Stimulated activated CD4-positive, alpha-beta T cell treated with anti-CD3 and anti-CD28 coated beads, Interleukin-12 subunit alpha, Interleukin-12 subunit beta, amount 100 ng/mL, for 4 hours (primary cell): ENCODE measurements at places on chromosomes 6 and 20.

- no peak for DNase-seq
Observed at GRCh38 chr6:141641406-141641805, 491.3 kb upstream of the GJE1 start.

DNA sequence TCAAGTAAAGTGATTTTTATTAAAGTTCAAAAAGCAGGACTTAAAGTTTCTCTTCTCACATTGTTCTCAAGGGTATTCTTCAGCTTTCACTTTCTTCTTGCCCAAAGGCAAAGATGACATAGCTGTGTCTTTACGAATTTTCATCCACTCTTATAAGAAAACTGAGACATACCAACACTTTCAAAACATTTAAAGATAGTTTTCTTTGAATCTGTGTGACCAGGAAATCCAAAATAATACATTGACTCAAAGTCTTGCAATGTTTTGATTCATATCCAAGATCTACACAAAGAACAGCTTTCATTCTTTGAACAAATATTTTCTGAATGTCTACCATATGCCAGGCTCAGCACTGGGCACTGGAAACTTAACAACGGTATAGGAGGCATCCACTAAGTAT, 117.9 kb downstream of the SIM1 start:
- no peak for DNase-seq

GRCh38 chr6:41937861-41938574, 3.6 kb downstream of the CCND3 start:
- DNase-seq: no peak

- no peak for DNase-seq
Observed at GRCh38 chr20:63740070-63740626, 572 bp downstream of the SLC2A4RG start.

- DNase-seq: no peak
Observed at GRCh38 chr6:18326001-18326400, 61.1 kb upstream of the RNF144B start.

- DNase-seq: no peak
Observed at GRCh38 chr6:42419490-42420280, 32.0 kb downstream of the TRERF1 start.

- DNase-seq: no peak
Observed at GRCh38 chr6:85417336-85417735, 32.5 kb upstream of the NT5E start.

DNA sequence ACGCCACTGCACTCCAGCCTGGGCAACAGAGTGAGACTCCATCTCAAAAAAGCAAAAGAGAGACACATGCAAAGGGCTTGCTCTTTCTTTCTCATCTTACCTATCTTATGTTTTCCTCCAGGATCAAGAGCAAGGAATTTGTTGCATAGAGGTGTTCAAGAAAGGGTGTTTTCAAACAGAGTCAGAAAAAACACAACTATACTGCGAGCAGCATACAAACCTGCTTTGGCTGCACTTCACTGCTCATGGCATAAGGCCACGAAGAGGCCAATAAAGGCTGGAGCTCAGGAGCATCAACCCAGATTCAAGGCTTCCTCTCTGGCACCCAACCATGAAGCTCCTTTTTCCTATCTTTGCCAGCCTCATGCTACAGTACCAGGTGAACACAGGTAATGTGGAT, at the start of gene DEFB129:
DEFB129 (plus strand) TSS at position 301 of the 400 bp plus-strand sequence; CDS start at position 332, 31 bp downstream.
- no peak for DNase-seq

DNA sequence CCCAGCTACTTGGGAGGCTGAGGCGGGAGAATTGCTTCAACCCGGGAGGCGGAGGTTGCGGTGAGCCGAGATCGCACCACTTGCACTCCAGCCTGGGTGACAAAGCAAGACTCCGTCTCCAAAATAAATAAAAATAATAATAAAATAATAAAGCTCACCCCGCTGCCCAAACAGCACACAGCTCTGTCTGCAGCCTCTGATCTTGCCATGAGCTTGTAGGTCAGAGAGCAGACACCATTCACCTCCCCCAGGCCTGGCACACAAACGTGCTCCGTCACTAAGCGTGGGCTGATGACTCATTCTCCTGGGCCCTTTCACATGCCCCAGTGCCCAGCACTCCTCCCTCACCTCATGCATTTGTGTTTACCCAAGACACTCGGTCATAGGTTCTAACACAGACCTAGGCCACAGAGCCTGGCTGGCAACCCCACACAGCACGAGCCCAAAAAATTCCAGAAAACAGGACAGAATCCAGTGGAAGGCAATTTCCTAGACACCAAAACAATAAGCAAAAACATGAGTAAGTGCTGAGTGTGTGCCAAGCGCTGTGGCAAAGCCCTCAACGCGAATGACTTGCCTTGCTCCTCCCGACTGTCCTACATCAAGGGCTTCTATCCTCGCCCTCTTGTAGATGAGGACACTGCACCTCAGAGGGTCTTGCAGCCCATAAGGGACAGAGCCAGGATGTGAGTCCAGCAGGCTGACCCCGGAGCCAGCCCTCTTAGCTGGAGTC, 18.0 kb downstream of the ATP9A start:
- DNase-seq: peak; percentile 12

- DNase-seq: no peak
Observed at GRCh38 chr20:43189554-43190331, at the start of gene PTPRT. TSS of gene PTPRT (minus strand) at chr20:43189906. CDS start at chr20:43189733, 173 bp downstream.

DNA sequence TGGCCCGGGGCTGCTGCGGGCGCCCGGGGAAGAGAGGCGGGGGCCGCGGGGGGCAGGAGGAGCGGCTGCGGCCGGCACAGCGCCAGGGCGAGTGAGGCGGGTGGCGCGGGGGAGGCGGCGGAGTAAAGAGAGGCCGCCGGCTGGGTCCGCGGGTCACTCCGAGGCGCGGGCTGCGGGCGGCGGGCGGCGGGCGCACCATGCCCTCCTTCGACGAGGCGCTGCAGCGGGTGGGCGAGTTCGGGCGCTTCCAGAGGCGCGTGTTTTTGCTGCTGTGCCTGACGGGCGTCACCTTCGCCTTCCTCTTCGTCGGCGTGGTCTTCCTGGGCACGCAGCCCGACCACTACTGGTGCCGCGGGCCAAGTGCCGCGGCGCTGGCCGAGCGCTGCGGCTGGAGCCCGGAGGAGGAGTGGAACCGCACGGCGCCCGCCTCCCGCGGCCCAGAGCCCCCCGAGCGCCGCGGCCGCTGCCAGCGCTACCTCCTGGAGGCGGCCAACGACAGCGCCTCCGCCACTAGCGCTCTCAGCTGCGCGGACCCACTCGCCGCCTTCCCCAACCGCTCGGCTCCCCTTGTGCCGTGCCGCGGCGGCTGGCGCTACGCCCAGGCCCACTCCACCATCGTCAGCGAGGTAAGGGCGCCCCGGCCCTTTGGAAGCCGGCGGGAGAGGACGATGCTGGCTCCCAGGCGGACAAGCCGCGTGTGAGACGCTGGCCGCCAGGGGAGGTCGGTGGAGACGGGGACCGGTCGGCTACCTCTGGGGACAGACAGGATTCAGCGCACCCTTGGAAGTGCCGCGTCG, at the start of gene SLC22A3:
SLC22A3 (plus strand) TSS at position 156 of the 797 bp plus-strand sequence; CDS start at position 198, 42 bp downstream.
- DNase-seq: no peak

- DNase-seq: no peak
Observed at GRCh38 chr6:90497411-90497810, 89.5 kb downstream of the MAP3K7 start.

DNA sequence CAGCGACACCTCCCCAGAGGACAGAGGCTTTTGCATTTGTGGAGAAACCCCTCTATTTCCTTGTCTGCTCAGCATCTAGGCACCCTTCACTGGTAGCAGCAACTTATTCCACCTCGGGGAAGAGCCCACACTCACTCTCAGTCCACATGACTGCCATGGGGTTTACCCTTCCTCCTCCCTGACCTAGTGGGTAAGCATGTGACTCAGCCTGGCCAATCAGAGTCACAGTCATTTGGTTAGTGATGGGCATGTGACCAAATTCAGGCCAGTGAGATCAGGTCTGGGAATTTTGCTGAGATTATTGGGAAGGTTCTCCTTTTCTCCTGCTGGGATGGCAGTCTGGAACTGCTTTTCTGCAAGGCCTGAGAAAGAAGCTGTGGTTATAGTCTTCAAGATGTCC, 145.7 kb upstream of the PHACTR3 start:
- no peak for DNase-seq

GRCh38 chr20:8216375-8217200, 84.5 kb downstream of the PLCB1 start:
- DNase-seq: no peak

DNA sequence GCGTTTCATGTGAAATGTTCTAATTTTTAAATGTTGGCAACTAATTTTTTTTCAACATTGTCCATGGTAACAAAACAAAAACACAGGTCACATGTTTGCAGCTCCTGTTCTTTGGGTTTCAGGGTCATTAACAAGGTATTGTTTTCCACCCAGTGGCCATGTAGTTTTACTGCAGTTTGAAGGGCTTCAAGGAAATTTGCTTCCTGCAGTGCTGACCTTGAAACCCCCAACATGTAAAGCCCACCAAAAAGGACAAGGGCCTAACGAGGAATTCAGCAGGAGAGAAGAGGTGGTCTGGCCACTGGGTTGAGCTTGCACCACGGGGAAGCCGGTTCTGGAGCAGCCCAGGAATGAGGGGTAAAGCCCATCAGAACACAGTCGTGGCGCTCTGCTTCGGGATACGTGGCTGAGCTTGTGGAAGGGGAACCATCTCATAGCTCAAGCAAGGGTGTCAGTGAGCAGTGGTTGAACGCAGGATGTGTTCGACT, 13.9 kb upstream of the KLHL31 start:
- DNase-seq: no peak

- no peak for DNase-seq
Observed at GRCh38 chr6:42295181-42295580, 77.5 kb upstream of the MRPS10 start.

DNA sequence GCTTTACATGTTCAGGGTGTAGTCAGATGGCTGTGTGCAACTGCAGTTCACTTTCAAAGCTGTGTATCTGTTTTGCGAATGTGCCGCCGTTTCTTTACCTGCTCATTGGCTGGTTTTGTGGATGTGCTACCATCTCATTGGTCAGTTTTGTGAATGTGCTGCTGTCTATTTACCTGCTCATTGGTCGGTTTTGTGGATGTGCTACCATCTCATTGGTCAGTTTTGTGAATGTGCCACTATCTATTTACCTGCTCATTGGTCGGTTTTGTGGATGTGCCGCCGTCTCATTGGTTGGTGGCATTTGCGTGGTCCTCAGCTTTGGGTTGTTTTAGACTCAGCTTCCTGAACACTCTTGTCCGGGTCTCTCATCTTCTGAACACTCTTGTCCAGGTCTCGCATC, 40.5 kb upstream of the BHLHE23 start:
- DNase-seq: no peak

DNA sequence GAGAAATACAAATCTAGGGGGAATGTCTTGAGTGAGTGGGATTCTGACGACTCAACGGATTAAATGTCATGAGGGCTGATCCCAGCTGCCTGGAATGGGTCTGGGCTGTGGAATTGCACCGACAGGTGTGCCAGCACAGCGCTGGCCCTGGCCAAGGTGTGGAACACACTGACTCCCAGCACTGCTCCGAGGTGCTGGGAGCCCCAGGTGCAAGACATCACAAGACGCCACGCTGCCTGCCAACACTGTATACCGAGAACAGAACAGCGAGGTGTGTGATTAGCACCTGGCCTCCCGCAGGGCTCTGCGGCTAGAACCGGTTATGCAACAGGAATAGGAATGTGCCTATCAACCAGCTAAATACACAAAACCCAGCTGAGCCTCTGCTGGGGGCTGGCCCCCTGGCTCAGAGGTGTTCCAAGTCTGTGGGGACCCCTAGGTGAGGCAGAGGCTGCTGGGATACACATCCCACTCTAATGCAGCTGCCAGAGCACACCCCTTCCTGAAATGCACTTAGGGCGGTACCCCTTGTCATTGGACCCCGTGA, 24.8 kb upstream of the APMAP start:
- DNase-seq: no peak

DNA sequence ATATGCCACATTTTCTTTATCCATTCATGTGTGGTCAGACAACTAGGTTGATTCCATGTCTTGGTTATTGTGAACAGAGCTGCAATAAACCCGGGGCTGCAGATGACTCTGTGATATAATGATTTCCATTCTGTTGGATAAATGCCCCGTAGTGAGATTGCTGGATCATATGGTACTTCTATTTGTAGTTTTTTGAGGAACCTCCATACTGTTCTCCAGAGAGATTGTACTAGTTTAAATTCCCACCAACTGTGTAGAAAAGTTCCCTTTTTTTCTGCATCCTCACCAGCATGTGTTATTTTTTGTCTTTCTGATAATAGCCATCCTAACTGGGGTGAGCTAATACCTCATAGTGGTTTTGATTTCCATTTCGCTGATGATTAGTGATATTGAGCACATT, 62.2 kb upstream of the MAP3K4 start:
- DNase-seq: no peak

DNA sequence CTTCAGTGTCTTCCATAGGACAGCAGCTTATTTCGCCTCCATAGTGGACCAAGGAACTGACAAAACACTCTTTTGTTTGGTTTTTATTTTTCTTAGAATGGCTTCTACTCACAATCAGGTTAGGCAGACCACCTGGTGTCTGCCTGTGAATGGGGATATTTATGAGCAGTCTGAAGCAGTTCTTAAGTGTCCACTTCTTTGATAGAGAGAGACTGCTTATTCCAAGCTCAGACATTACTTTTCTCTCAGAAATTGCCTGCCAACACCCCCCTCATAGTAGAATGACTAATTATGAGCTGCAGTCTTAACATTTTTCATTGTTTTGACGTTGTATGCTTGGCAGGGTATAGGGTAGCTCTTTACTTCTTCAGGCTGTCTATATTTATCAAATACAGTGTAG, 174.7 kb downstream of the ZFAND3 start:
- no peak for DNase-seq

GRCh38 chr6:33716379-33716778, 4.9 kb upstream of the UQCC2 start:
- DNase-seq: no peak

DNA sequence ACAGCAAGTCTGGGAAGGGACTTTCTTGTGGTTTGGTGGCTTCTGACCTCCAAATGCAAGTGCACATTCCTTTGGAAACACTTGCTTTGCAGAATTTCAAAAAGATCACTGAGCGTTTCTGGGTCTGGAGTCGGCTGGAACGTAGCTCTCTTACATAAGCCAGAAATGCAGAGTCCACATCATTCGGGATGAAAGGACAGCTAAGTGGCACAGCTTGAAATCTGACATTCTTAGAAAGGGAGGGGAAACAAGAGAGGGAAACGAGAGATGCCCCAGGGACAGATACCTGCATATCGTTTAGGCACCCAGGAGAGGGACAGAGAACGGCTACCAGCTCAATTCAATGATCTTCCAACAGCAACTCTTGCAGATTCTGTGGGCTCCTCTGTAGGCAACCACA, 118.7 kb downstream of the NFATC2 start:
- no peak for DNase-seq

- no peak for DNase-seq
Observed at GRCh38 chr20:25065072-25065624, 7.2 kb upstream of the ACSS1 start.

DNA sequence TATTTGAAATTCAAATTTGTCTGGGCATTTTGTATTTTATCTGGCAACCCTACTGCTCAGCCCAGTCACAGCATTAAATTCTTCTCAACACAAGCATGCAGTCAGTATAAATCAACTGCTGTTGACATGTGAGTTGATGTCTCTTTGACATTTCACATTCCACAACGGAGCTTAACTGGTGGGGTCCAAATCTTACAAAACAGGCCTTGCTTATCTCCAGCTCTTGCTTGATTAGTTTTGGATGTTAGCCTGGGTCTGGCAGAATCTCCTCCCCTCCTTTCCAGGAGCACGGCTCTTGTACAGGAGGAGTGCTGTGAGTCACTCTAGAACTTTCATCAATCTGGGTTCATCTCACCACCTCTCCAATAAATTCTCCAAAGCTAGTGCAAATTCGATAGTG, 80.8 kb upstream of the PHACTR1 start:
- DNase-seq: no peak
